Stimulated activated CD8-positive, alpha-beta memory T cell treated with anti-CD3 and anti-CD28 coated beads, Interleukin-2, amount 100 ng/mL, for 48 hours (primary cell): ENCODE measurements at places on chromosomes 4 and X.

- DNase-seq = no peak
Observed at GRCh38 chr4:147247579-147247978, 233.3 kb upstream of the EDNRA start.

- no peak for DNase-seq
Observed at GRCh38 chr4:94411296-94411695, 40.4 kb upstream of the PDLIM5 start.

DNA sequence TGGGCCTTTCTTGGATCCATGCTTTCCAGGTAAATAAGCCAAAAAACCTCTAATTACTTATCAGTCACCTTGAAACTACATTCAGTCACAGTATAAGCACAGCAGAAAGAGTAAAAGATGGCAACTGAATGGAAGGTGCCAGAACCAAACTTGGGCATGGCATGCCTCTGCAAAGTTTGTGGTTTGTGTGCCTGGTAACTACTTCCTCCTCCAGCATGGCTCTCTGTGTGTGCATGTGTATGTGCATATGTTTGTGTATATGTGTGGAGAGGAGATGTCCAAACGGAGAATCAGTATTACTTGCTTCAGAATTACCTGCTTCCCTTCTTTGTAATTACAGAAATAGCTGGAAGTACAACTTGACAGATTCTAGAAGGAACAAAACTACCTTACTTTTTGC lies 67.5 kb downstream of the AGTR2 start:
- DNase-seq = no peak

DNA sequence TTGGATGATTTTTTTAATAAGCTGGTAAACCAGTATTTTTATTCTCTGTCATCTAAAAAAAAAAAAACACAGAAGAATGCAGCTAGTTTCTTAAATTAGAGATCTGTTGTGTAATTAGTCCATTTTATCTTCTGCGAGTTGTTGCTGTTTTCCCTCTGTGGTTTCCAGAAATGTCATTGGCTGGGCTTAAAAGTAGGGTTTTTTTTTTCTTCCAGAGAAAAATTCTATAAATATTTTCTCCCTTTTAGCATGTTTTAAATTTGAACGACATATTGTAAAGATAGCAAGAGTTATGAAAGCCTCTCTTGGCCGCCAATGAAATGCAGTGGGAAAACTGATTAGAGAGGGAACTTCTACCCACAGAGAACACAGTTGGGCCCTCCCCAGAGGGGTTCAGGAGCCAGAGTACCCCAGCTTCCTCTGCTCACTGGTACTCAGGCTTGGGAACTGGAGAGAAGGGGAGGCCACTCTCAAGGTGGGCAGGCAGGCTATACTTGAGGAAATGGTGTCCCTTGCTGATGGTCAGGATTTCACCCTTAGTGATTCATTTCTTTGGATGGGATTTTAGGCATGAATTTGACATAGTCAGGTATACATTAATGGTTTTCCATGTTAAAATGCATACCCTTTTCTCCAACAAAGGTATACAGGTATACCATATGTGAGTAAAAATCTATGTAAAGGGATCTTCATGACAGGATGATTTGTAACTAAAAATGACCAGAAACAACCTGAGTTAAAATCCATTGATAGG lies 166.1 kb downstream of the BCOR start:
- no peak for DNase-seq

DNA sequence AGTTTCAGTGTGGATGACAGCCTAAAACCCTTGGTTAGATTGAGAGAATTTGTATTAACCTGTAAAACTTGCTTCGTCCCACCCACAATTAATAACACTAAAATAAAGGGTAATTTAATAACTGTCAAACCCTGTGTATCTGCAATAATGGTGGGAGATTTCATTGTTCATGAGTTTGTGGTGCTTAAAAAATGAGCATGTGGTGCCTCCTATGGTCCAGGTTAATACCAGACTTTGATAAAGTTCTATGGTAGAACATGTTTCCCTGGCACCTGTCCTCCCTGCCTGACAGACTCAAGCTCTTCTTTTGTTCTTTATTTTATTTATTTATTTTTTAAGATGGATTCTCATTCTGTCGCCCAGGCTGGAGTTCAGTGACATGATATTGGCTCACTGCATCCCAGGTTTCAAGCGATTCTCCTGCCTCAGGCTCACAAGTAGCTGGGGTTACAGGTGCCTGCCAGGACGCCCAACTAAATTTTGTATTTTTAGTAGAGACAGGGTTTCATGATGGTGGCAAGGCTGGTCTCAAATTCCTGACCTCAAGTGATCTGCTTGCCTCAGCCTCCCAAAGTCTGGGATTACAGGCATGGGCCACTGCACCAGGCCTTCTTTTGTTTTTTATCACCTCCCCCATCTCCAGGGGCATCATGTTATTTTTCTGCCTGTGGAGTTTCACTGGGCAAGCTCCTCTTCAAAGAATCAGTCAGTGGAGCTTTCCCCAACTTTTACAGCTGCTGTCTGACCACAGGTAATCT lies 289.2 kb downstream of the NR3C2 start:
- DNase-seq = no peak

GRCh38 chrX:39149761-39150160 lies 348.5 kb downstream of the MID1IP1 start:
- DNase-seq = peak; percentile 47

GRCh38 chr4:153725831-153726154 lies 34.0 kb downstream of the RNF175 start:
- DNase-seq = no peak

DNA sequence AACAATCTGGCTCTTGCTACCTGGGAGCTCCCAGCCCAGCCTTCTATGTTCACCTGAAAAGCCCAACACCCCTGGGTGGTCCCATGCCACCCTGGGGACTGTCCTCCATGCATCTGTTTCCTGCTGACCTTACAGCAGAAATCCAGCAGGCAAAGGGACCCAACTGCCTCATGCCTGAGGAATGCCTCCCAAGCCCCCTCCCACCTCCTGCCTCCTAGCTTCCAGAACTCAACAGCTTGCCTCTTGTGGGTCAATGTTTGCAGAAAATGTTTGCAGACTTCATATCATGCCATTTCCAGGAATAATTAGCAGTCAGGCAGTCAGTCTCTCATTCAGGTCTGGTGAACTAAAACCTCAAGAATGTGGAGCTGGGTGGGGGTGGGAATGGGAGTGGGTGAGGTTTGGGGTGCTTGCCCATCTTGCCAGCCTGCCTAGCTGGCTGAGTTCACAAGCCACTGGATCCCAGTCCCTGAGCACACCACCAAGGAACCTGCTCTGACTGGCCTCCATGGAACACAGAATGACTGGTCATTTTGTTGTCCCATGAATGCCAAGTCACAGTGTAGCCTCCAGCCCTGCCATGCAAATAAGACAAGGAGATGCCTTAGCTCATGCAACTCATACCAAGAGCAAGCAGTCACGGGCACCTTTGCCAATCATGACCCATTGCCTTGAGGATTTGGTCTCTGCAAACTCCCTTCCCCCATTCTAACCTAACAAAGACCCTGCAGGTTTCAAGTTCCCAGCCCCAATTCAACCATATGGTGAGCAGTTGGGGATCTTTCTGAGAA lies 12.1 kb upstream of the PLAC1 start:
- no peak for DNase-seq

GRCh38 chrX:8748855-8749254 lies 16.9 kb upstream of the ANOS1 start:
- DNase-seq = no peak

GRCh38 chr4:8542776-8543525 lies 37.2 kb upstream of the GPR78 start:
- no peak for DNase-seq

DNA sequence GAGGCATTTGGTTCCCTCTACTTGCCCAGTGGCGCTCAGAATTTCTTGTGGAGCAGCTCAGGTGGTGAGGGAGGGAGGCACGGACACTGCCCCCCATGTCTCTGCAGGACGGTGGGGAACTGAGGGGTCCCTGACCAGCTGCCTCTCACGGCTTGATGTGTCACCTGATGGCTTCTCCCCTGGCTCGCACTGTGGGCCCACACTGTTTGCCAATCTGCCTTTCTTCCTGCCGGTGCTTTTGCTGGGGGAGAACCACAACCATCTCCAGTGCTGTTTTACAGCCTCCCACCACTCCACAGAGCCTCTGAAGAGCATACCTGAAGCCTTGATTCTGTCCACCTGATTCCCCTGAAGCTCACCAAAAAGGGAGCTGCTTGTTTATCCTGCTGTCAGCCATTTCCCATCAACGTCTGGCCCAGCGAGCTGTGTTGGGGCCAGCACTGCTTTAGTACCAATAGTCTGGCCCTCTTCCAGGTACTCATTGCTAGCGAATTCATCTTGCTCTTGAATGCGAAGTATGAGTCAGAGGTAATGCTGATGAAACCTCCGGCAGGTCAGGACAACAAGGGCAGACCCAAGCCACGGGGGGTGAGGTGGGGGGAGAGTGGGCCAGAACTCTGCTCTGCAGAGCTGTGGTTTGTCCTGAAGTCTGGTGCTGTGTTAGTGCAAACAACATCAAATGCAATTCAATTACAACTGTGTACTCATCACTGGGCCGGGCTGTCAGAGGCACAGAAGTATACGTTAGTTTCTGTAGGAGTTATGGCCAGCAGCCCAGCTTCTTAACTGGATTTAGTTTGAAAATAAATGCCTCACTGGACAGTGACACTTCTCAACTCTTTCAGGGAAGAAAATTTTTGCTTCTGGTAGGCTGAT lies 208.3 kb upstream of the JADE1 start:
- DNase-seq = no peak

DNA sequence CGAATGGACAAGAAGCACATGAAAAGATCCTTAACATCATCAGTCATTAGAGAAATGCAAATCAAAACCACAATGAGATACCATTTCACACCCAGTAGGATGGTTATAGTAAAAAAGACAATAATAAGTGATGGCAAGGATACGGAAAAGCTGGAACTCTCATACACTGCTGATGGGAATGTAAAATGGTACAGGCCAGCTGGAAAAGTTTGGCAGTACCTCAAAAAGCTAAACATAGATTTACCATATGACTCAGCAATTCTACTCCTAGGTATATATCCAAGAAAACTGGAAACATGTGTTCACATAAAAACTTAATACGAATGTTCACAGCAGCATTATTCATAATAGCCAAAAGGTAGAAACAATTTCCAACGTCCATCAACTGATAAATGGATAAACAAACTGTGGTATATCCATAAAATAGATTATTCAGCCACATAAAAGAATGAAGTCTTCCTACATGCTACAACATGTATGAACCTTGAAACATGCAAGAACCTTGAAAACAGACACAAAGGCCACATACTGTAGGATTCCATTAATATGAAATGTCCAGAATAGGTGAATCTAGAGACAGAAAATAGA lies 11.9 kb downstream of the RPS6KA3 start:
- no peak for DNase-seq

- DNase-seq = no peak
Observed at GRCh38 chr4:109009909-109010308, 247.1 kb upstream of the ETNPPL start.

GRCh38 chr4:61827907-61828391 lies 627.8 kb downstream of the ADGRL3 start:
- DNase-seq = no peak

GRCh38 chrX:124488412-124489161 lies 142.2 kb downstream of the SH2D1A start:
- no peak for DNase-seq

DNA sequence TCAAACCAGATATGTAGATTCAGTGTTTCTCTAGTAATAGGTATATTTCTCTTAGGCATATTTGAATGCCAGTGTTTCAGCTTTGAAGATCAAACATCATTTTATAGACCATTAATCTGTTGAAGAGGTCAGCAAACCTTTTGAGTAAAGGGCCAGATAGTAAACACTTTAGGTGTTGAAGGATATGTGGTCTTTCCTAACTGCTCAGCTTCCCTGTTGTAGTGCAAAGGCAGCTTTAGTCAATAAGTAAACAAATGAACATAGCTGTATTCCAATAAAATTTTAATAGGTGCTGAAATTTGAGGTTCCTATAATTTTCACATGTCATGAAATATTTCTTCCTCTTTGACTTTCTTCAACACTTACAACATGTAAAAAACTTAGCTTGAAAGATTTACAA lies 201.6 kb downstream of the ADGRL3 start:
- no peak for DNase-seq

- DNase-seq = no peak
Observed at GRCh38 chr4:158314756-158315487, 104.6 kb downstream of the TMEM144 start.

GRCh38 chrX:12580548-12580947 lies 210.7 kb upstream of the PRPS2 start:
- no peak for DNase-seq

DNA sequence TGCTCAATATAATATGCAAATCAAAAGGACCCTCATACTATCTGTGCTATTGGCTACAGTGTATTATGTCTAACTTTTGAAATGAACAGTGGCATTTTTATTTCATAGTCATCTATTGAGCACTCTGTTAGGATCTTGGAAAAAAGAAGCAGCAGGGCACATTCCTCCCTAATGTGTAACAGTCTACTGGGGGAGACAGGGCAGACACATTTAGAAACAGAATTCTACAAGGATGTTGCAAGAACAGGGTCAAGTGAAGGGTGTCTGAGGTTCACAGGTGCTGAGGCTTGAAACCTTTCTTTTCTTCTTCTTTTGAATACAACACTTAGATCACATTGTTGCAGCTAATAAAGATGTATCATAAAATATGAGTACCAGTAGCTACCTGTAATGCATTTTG lies 129.7 kb upstream of the SLC4A4 start:
- no peak for DNase-seq

GRCh38 chr4:182809417-182810102 lies 107.6 kb downstream of the DCTD start:
- DNase-seq = no peak

DNA sequence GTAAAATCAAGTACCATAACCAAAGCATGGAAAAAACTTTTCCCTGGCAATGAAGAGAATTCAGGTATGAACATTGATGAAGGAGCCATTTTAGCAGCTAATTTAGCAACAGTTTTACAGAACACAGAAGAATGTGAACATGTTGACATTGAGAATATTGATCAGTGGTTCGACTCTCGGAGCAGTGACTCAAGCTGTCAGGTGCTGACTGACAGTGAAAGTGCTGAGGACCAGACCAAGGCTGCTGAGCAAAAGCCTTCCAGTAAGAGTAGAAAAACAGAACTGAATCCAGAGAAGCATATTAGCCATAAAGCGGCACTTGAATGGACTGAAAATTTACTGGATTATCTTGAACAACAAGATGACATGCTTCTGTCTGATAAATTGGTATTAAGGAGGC lies 2.8 kb downstream of the TIGD2 start:
- no peak for DNase-seq

GRCh38 chrX:9539605-9540387 lies 74.9 kb downstream of the TBL1X start:
- DNase-seq = no peak

- no peak for DNase-seq
Observed at GRCh38 chr4:41140410-41140809, 73.9 kb downstream of the APBB2 start.

GRCh38 chr4:42123071-42123644 lies 29.3 kb downstream of the BEND4 start:
- no peak for DNase-seq

GRCh38 chr4:152696764-152697261 lies 17.0 kb upstream of the TMEM154 start:
- DNase-seq = peak; percentile 6

- no peak for DNase-seq
Observed at GRCh38 chr4:87025614-87026041, 90.8 kb downstream of the AFF1 start.
